ENCODE measurements at places on chromosomes 3 and 15.

- DNase-seq: no peak
Observed at GRCh38 chr3:186640929-186641328, 730 bp downstream of the FETUB start.

- no peak for DNase-seq
Observed at GRCh38 chr3:51391566-51392354, 675 bp downstream of the RBM15B start.

DNA sequence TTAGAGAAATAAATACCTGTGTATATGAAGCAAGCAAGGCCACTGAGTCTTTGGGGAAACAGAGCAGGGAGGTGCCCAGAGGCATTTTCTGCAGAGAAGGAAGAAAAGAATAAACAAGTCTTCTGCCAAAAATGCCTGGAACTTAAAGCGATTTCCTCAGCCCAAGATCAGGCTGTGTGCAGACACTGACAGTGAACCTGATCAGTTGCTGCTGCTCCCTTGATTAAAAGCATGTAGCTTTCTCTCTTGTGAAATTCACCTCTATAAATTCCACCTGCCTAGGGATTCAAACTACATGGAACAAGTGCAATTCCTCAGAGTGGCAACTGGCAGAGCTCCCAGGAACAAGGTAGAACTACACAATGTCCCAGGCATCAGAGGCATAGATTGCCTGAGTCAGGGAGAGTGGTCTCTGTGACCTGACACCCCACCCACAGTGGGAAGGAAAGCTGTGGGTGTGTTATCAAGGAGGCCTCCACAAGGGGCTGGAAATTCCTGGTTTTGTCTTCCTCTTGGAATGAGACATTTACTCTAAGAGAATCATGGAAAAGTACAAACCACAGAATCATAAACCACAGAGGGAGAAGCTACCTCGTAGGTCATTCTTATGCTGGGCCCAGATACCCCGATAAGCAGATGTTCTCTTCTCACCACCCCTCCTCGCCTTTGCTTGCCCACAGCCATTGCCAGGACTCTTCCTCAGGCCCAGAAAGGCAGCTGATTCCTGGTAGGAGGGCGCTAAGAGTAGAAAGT is 1.8 kb upstream of the ZBTB38 start:
- DNase-seq: no peak

- DNase-seq: no peak
Observed at GRCh38 chr3:29022976-29023375, 257.9 kb upstream of the RBMS3 start.

DNA sequence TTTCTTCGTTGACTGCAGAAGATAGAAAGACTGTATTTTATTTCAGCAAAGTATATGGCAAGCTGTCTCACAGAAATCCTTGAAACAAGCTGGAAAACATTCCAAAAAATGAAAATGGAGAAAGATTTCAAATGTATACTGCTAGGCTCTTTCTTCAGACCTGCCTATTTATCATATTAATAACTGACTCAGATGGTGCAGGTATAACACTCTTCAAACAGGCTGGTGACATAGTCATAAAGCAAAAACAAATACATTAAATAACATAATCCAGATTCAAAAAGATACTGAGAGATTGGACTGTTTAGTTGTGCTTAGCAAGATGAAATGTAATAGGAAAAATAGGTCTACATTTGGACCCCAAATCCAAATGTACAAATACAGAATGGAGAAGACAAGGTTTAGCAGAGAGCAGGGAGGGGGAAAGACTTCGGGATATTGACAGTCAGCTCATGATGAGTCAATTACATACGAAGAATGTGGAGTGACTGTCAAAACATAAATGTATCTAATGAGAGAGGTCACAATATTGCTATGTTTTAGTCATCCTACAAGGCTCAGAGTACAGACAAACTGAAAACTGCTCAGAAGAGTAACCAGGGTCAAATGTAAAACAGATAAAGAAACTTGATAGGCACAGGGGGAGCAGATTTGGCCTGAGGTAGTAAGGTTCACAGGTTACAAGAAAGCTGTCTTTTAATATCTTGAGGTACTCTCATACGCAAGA is 88.7 kb downstream of the DMXL2 start:
- DNase-seq: no peak

GRCh38 chr3:15476378-15476777 is 45.1 kb downstream of the COLQ start:
- no peak for DNase-seq

GRCh38 chr15:33086500-33087121 is 107.9 kb downstream of the FMN1 start:
- DNase-seq: no peak

- DNase-seq: no peak
Observed at GRCh38 chr3:172651936-172652625, 58.8 kb downstream of the NCEH1 start.

- no peak for DNase-seq
Observed at GRCh38 chr15:90819850-90820249, 48.5 kb upstream of the FURIN start.

DNA sequence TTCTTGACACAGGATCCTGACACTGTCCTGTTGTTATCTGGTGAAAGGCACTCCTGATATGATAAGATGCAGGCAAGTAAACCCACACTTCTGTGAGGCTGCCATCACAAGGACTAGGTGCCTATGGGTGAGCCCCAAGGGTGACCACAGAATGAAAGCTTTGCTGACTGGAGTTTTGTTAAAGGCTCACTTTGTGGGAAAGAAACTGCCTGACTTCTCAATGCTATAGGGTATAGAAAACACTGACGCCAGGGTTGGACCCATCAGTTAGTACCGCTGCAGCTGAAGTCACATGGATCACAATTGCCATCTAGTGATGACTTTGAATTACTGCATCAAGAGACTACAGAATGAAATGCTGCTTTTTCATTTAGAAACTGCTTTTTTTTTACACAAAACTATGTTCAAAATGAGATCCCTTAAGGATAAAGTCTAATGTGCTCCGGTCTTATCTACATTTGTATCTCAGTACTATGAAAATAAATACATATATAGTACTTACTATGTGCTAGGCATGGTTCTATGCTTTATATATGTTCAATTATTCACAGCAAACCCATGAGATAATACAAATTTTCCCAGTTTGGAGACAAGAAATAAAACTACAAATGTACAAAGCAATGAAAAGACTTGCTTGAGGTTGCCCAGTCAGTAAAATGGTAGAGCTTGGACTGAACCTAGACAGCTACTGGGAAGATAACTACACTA is 64.2 kb upstream of the CMSS1 start:
- DNase-seq: no peak

- no peak for DNase-seq
Observed at GRCh38 chr15:80953953-80954778, 35.5 kb downstream of the MESD start.

- no peak for DNase-seq
Observed at GRCh38 chr15:78993931-78994530, 49.2 kb upstream of the CTSH start.

DNA sequence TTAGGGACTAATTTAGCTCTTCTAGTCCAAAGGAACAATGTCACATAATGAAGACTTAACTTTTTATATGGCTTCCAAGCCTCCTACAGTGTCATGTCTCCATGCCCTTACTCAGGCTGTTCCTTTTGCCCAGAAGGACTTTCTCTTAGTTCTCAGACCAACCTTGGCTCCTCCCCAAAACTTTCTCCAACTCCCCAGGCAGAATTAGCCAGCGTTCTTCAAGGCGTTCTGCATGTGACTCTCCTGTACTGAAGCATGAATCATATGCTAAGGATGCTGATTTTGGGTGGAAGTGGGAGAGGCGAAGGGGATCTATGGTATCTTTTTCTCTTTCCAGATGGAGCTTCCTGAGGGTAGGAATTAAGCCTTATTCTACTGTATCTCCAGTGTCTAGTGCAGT is 335.1 kb upstream of the ICE2 start:
- no peak for DNase-seq

DNA sequence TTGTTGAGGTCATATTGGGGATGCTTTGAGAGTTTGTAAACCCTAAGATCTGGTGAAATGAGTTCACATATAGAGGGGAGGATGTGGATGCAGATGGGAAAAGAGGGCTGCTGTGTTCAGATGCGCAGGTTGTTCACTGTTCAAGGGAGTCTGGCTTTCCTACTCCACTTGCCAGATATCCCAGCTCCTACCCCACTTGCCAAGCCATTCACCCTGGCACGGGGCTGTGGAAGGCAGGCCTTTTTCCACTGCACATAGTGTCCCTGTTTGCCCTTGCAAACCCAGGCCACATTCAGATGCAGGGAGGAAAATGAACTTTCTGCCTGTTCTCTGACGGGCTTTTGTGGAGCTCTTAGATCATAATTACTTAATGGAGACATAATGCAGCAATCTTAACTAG is 29.0 kb downstream of the CRABP1 start:
- no peak for DNase-seq

DNA sequence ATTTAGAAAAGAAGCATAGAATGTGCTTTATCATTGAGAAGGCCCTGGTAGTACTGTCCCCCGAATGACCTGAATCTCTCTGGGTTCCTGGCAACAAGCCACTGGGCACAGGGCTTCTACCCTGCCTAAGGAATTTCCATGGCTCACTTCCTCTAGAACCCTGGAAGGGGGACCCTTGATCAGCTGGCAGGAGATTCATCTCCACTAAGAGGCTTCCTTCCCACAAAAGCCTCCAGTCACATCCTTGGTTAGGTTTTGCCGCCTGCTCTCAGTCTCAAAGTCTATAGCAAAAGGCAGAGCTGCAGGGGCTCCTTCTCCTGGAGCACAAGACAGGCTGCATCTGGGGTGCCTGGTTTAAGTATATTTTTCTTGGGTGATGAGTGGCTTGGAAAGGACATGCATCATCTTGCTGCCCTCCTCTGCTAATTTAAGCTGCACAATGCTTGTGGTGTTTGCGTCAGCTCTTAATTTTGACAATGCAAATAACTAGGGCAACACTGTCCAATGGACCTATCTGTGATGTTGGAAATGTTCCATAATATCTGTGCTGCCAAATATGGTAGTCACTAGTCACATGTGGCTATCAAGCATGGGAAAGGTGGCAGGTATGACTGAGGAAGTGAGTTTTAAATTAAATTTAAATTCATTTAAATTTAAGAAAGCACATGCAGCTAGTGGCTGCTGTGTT is 33.4 kb upstream of the RARRES1 start:
- no peak for DNase-seq

DNA sequence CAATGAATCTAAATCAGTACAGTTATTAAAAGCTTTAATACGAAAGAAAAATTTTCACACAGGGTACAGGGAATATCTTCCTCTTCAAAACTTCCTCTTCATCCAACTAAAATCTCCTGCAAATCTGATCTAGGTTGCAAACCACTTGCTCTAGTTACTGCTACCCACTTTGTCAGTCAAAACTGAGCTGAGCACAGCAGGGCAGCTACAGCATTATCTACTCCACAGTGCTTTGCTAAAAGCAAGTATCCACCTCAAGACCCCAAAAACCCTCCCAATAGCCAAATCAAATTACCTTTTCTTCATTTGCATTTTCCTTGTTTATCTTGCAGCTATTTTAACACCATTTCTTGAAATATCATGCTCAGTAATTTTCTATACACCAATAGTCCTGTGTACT is 14.7 kb downstream of the ZNF280D start:
- DNase-seq: no peak

DNA sequence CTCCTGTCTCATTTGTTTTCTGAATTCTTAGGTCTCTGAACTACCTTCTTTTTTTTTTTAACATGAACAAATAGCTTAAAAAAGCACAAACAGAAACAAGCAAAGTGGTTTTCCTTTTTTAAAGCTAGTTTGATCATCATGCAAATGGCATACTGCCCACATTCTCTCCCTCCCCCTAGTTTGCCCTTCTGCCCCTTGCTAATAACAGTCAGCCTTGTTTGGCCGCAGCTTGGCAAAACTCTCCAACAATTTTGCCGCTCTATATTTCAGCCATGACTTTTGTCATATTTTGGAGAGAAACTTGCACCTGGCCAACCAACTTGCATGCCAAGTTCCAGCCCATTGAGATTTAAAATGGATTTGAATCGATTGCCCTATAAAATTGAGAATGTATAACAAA is 666.0 kb upstream of the NR2F2 start:
- no peak for DNase-seq

DNA sequence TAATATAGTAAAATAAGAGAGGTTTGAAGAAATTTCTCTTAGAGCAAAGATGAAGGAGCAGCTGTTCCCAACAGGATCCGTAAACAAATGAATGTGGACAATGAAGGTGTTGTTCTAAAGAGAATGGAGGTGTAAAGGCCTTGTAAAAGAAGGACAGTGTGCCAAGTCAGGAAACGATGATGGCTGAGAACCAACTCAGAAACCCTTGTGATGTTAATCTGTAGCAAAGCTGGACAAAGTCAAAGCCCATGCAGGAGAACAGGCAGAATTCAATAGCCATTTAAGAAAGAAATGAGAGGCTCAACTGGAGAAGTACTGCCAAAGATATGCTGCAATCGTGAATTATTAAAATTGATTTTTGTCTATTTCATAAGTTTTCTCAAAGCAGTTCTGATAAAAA is 192.2 kb downstream of the MBNL1 start:
- DNase-seq: no peak

- no peak for DNase-seq
Observed at GRCh38 chr3:76694063-76694462, 345.8 kb upstream of the ROBO2 start.

- DNase-seq: no peak
Observed at GRCh38 chr3:55718074-55718473, 231.0 kb upstream of the WNT5A start.

GRCh38 chr15:63436872-63437375 is 55.3 kb upstream of the CA12 start:
- DNase-seq: peak; percentile 44

GRCh38 chr15:68730976-68731897 is 89.5 kb downstream of the ANP32A start:
- DNase-seq: no peak

- no peak for DNase-seq
Observed at GRCh38 chr15:54564166-54564565, 585.9 kb downstream of the UNC13C start.

GRCh38 chr3:72702390-72702789 is 145.9 kb downstream of the SHQ1 start:
- no peak for DNase-seq

DNA sequence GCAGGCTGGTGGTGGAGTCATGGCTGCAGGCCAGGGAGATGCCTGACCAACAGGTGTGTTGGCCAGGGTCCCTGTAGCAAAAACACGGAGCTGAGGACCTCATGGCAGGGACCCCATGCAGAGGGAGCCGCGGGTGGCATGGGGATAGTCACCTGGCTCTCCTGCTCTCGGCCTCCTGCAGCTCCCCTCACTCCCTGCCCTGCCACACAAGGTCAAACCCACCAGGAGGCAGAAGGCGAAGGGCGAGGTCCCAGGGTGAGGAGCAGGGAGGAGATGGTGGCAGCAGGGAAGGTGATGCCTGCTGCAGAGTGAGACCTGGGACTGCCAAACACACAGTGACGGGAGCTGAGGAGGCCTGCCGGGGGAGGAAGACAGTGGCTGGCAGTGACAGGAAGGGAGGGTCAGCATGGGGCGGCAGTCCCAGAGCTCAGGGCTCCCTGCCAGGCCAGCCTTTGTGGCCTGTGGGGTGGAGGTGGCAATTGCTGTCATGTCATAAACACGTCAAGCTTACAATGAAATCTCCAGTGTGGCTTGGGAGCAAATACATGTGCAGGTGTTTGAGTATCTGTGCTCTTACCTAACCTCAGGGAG is 144.3 kb downstream of the TJP1 start:
- DNase-seq: no peak

Data from stimulated activated CD8-positive, alpha-beta memory T cell treated with anti-CD3 and anti-CD28 coated beads, Interleukin-7, amount 100 ng/mL, for 1 hour (primary cell).